ENCODE measurements at places on chromosomes 2 and 18.

DNA sequence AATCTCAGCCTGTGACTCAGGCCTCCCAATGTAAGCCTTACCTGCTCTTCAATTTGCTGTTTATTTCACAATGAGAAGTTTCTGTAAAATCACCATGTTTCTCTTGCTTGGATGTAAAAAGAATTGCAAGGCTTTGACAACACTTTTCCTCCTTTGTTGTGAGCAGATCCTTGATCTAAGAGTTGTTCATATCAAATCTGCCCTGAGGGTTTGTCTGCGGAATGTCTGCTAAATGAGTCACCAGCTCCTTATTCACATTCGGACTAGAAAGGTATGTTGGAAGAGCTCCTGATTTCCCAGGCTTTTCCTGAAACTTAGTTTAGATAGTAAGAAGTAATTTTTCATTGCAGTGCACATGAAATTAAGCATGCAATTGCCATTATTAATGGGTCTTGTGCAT lies 268.2 kb upstream of the TCF4 start:
- no peak for DNase-seq

- no peak for DNase-seq
These were observed 86.5 kb upstream of the MYO3B start for GRCh38 chr2:170091436-170091835.

DNA sequence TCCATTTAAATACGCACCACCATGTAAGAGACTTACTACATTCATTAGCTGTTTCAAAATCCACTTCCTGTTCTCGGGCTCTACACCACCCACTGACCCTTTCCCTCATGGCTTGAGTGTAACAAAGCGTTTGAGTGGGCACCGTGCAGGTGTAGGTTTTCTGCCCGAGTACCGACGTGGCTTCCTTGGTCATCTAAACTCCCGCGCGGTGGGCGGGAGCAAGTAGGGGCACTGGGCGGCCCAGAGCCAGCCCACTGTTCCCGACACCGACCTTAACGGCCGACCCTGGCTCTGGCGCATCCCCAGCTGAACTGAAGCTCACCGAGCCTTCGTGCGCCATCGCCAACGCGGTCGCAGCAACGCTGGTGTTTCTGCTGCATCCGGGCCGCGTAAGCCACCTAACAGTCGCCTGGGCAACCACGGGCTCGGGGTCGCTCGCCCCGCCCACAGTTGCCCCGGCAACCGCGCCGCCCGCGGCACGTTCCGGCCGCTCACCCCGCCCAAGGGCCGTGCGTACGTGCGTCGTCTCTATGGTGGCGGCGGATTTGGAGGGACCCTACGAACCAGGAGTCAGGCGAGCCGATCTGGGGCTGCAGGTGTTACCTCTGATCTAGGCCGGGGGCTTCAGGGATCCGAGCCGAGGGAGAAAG lies at the start of the genes C2orf81 and WDR54:
C2orf81 (minus strand) TSS at position 399 of the 650 bp plus-strand sequence; CDS start at position 340, 59 bp downstream.
WDR54 (plus strand) TSS at position 510 of the 650 bp plus-strand sequence. CDS start 424 bp downstream, outside the sequence.
- peak; percentile 91 for DNase-seq

- no peak for DNase-seq
These were observed 156.7 kb downstream of the CPS1 start for GRCh38 chr2:210713122-210713521.

DNA sequence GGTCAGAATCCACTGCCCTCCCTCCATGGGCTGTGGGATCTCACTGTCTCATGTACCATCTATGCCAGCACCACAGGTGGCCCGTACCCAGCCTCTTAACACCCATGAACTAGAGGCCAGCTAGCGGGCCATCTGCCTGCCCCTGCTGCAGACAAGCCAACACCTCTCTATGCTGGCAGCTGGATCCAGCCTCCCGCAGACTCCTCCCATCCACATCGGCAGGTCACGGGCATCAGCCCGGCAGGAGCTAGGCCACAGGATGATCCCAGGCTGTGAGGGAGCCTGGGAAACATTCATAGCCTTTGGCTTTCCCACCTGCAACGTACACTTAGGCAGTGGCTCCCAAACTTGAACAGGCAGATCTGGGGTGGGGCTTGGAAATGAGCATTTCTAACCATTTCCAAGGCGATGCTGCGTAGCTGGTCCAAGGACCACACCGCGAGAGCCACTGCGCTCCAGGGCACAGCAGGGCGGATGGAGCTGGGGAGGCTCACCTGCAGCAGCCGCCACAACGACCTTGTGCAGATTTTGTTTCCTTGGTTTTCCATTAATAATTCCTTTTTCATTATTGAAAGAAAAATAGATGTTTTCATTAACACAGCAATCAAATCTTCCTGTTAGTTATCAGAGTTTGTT lies 114.7 kb downstream of the KCNF1 start:
- DNase-seq, result no peak
